Frontal cortex (tissue), 4 donors: ENCODE measurements at places on chromosomes 5 and 9. TPM values are rescaled to one million over a fixed set of nuclear protein-coding genes. Genes with fewer than 3 reads are reported as not detected.

Gene SPOUT1
- 10.2 TPM for total RNA-seq

Gene NRARP
- total RNA-seq: 3.7 TPM

Gene SLC1A1
- 66.9 TPM for total RNA-seq

GRCh38 chr5:58450811-58451629 is 8.9 kb downstream of the PLK2 start:
- DNase-seq: no peak

GRCh38 chr5:74653991-74654390 is 13.5 kb upstream of the ENC1 start:
- DNase-seq: no peak

- DNase-seq: no peak
Measured at GRCh38 chr5:153147891-153148623, 342.4 kb upstream of the GRIA1 start.

DNA sequence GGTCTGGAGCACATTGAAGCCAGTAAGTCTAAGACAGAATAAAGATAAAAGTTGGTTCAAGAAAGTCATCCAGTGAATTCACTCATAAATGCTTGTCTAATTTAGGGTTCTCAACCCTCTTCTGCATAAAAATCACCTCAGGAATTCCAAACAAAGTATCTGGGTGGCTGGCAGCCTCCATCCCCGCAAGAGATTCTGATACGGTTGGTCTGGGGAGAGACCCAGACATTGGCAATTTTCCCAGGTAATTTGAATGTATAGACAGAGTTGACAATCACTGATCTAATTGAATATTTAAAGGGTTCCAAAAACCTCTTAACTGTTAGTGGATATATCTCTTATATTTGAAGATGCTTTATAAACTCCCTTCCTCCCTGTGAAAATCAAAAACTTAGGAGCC is 14.9 kb downstream of the ADAMTSL1 start:
- DNase-seq: no peak
